ENCODE measurements at places on chromosomes 5 and 9.

DNA sequence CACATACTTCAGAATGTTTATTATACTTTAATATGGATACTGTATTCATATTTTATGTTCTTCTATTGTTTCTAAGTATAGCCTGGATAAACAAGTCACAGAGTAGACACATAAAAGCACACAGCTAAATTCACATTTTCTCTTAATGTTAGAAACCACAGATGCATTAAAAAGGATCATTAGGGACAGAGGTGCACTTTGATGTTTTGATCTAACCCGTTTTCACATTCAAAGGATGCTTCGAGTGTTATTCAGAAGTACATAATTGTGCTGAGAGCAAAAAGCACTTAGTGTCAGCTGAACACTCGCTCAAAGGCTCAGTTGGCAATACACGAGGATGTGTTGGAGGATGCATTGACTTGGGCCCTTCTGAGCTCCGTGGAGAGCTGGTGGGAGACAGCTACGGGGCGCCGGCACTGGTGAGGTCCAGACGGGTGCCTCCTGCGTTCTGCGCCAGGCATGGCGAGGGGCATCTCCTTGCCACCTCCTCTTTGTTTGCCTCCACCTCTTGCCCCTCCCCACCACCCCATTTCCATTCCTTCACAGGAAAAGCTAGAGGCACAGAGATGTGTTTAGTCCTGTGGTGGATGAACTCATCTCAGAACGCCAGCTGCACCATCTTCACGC, 35.5 kb downstream of the MED10 start:
- no peak for DNase-seq

DNA sequence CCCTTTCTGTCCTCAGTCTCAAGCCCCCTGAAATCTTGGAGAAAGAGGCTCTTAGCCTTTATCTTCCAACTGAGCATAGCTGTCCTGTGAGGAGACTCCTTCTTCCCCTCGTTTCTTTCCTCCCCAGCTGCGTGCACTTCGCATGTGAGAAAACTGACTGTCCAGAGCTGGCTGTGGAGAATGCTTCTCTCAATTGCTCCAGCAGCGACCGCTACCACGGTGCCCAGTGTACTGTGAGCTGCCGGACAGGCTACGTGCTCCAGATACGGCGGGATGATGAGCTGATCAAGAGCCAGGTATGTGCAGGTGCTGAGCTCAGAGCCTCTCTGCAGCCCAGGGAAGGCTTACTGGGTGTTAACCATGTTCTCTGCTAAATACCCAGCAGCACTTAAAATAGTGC, 190.8 kb downstream of the PAPPA start:
- no peak for DNase-seq

DNA sequence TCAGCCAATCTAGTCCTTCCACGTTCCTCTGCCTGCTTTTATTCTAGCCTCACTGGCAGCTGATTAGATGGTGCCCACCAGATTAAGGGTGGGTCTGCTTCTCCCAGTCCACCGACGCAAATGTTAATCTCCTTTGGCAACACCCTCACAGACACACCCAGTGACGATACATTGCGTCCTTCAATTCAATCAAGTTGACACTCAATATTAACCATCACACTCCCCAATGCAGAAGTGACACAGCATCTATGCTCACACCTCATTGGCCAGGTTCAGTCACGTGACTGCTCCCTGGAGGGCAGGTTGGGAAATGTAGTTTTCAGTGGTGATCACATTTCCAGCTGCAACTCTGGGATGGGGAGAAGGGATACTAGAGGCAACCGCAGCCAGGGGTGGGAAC, 13.0 kb downstream of the SUSD3 start:
- DNase-seq = no peak

GRCh38 chr5:138646671-138647070, 71.5 kb upstream of the HSPA9 start:
- no peak for DNase-seq

- DNase-seq = no peak
Observed at GRCh38 chr9:91428927-91429351, 5.3 kb upstream of the NFIL3 start.

GRCh38 chr5:135578685-135579341, at the start of gene CXCL14:
Gene CXCL14, minus strand, starts transcription at chr5:135578991. Its CDS starts 213 bp downstream, at chr5:135578778.
- DNase-seq = no peak

- no peak for DNase-seq
Observed at GRCh38 chr9:86602715-86603114, 248.5 kb upstream of the TUT7 start.

DNA sequence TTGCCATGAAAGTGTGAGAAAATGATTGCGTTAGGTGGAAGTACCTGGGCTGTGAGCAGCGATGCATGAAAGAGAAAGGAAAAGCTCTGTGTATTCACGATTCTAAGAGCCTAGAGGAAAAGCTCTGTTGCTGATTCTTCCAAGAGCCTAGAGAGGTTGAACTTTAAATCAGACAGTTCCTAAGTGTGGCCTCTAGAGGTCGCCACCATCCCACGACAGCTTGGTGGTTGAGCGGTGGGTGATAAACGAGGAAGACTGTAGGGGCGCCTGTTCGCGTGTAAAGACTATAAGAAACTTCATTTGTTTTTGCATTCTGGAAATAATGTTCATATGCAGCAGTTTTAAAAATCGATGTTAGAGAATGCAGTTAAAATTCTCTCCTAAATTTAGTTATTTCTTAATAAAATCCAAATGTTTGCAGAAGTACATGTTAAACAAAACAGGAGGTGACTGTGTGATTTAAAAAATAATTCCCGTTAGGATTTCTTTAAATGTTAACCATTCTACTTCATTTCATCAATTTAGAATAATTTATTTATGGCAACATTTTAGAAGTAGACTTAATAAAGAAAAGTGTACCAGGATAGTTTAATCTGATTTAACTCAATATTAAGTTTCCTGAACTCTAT, 107.7 kb downstream of the TENT4A start:
- DNase-seq = peak; percentile 35

GRCh38 chr9:87844506-87844905, 38.2 kb upstream of the SPATA31E1 start:
- DNase-seq = no peak

- no peak for DNase-seq
Observed at GRCh38 chr5:850511-851006, at the start of gene ZDHHC11. Gene ZDHHC11, minus strand, starts transcription at chr5:850986. Its CDS starts 384 bp downstream, at chr5:850602.

DNA sequence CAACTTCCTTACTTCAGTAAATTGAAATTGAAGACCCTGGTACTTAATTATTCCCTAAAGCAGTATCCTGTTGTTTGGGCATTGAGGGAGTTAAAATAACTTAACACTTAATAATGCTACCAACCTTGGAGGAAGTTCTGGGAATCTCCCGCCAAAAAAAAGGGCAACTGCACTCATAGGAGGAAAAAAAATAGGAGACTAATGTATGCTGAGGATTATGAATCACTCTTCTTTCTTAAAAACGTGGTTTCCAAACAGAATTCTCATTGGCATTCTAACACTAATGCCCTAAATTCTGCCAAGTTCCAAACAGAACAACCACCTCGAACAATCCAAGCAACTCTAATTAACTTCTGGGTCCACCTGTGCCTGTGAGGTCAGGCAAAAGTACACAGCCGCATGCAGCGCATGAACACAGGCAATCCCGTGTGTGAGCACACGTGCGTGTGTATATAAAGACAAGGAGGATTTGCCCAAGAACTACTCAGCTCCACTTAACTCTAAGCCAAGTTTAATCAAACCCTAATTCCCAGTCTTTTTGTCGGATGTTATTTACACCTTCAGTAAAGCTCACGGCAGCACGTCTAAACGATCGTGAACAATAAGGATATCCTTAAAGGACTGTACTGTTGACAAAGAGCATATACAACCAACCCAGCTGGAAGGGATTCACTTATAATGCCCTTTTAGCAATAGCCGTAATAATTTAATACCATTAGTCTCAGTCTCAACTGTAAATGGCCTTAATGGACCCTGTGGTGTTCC, 78.4 kb downstream of the EBF1 start:
- DNase-seq = no peak

DNA sequence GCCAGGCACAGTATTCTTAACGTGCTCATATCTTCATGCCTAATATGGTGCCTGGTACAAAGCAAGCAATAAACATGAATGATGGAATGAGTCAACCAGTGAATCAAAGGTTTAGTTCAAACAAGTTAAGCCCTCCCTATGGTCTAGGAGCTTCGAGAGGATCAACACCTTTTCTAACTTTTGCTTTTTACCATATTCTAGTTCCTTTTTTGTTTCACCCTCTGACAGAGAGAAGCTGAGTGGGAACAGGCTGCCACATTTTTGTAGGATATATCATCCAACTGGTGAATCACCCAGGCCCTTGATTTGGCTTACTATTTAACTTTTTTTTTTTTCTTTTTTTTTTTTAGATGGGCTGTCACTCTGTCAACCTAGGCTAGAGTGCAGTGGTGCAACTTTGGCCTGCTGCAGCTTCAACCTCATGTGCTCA, 39.3 kb upstream of the TNC start:
- DNase-seq = no peak

- no peak for DNase-seq
Observed at GRCh38 chr5:39494107-39494510, 69.3 kb upstream of the DAB2 start.

GRCh38 chr5:124755041-124755440, 8.6 kb upstream of the ZNF608 start:
- DNase-seq = no peak

GRCh38 chr5:154962494-154962893, 21.6 kb downstream of the MRPL22 start:
- no peak for DNase-seq

DNA sequence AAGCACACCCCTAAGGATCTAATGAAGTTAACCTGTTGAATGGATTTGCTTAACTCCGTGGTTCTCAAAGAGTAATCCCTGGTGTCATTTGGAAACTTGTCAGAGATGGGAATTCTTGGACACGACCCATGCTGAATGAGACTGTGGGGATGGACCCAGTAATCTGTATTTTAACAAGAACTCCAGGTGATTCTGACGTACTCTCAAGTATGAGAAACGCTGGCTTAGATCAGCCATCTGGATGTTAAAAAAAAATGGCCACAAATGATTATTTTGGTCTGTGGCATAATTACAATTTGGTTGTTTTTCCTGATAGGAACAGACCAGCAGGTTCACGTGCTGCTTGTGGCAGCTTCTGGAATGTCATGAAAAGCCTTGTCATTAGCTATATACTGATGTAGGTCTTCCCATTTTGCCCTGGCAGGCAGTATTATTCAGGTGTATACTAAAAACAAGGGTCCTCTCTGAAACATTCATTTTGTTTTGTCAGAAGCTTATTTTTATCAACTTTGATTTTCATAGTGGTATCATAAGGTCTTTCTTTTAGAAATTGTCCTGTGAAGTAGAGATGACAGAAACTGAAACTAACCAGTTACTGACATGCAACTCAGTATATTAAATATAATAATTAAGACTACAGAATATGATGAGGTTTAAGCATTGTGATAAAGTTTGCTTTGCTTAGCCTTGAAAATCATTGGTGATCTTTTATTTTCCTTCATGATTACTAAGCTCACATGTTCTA, 15.4 kb downstream of the CPEB4 start:
- DNase-seq = no peak

GRCh38 chr9:114691956-114692295, 9.9 kb upstream of the TEX48 start:
- no peak for DNase-seq

- DNase-seq = no peak
Observed at GRCh38 chr5:155773680-155774079, 553.3 kb upstream of the SGCD start.

GRCh38 chr5:71456362-71456743, 902 bp downstream of the BDP1 start:
- DNase-seq = no peak

GRCh38 chr9:74006935-74007334, 490.2 kb upstream of the RORB start:
- DNase-seq = no peak

DNA sequence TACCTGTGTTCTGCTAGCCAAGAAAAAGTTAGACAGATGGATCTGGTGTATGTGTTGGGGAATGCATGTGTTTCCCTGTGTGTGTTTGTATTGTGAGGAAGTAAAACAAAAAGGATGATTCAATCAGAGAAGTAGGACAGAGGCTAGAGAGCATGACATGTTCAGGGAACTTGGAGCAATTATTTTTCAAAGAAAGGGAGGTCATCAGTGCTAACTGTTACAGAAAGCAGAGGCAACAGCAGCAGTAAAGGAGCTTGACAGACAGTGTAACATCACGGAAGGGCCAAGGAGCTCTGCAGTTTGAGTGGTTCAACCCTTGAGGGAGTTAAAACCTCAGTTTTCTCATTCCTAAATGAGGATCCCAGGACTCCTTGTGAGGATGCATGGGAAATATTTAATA, 13.2 kb downstream of the SPINK1 start:
- DNase-seq = no peak

GRCh38 chr5:73808911-73809310, 182.9 kb downstream of the ARHGEF28 start:
- DNase-seq = no peak

DNA sequence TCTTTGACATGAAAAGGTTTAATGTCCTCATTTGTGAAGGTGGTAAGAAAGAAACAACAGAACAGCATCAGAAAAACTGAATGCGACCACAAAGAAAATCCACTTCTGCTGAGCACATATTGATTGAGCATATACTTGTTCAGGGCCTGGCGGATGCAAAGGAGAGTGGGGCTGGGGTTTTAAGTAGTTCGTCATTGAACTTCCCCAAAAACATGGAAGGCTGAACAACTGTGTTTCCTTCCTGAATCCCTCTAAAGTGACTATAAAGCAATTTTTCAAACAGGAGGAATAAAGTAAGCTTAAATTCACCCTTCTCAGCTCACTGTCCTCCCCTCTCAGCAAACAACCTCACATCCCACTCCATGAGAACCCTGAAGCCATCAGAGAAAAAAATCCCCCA, 262.9 kb downstream of the AGTPBP1 start:
- no peak for DNase-seq

GRCh38 chr9:72557549-72557948, 36.1 kb downstream of the TMC1 start:
- DNase-seq = peak; percentile 1

DNA sequence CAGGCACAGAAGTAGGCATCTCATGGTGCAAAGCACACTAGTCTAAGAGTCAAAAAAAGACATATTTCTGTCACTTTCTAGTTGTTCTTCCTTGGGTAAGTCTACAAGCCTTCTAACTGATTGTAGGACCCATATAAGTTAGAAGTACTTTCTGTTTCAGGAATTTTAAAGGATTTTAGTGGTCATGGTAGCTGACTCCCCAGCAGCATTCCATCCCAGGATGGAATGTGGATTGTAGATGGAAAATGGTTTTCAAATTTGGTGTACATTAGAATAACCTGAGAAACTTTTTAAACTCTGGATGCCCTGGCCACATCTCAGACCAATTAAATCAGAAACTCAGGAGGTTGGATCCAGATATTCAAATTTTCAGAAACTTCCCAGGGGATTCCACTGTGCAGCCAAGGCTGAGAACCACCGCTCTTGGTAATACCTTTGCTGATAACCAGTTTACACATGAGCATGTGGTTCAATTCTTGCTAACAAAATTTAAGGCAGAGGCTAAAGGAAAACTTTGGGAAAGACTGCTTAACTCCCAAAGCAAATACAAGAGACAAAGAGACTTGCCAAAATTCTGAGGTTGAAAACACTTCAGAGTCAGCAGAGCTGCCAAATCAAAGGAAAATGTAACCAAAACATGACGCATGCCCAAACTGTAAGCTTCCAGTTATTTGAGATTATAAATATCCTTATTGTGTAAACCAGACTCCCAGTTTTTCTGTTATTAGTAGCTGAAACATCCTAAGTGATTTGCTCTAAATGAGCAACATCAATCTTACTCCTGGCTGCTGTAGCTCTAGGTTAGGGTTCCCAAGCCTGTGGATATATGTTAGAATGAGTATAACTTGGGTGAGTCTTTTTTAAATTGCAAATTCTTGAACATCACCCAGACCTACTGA, 145.4 kb upstream of the MTAP start:
- DNase-seq = no peak

Measured in activated CD4-positive, alpha-beta T cell treated with anti-CD3 and anti-CD28 coated beads, Interleukin-2, amount 50 U/mL, for 1 hour (primary cell).